Endothelial cell (in vitro differentiated cells): ENCODE measurements at places on chromosomes 6 and 20.

DNA sequence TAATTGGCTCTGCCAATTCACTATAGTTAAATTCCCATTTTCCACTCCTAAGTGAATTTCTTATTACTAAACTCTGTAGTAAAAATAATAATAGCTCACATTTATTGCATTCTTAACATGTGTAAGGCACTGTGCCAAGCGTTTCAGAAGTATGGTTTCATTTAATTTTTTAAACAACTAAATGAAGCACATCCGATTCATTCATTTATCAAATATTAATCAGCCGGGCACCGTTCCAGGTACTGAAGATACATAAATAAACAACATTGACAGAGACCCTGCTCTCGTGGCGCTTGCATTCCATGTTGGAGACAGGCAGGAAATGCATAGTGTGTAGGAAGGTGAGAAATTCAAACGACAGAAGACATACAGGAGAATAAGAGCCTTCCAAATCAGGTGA lies 423.2 kb upstream of the JARID2 start:
- no peak overlapping the region for H3K27ac ChIP-seq
- DNase-seq = no peak
- H3K27me3 ChIP-seq = peaks cover 2% of the 10 kb centered on the region
- H3K4me1 ChIP-seq = peaks cover 41% of the 10 kb centered on the region
- H3K36me3 ChIP-seq = no peaks in the 10 kb centered on the region

GRCh38 chr6:114096561-114097172 lies 125.7 kb upstream of the HDAC2 start:
- H3K36me3 ChIP-seq = no peaks in the 10 kb centered on the region
- no peaks in the 10 kb centered on the region for H3K4me1 ChIP-seq
- H3K27me3 ChIP-seq = no peaks in the 10 kb centered on the region
- H3K27ac ChIP-seq = no peak overlapping the region
- no peak overlapping the region for H3K4me3 ChIP-seq

DNA sequence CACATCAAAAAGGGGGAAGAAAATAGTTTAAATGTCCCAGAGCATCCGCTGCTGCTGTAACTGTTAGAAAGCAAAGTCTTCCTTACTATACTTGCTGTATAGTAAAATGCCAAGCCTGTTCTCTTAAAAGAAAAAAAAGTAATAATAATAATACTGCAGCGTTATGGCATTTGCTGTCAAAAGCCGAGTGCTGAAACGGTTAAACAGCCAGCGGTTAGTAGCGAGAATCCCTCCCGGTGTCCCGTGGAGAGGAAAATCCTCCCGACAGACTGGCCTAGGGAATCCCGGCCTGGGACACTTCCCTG lies 19.5 kb upstream of the NFATC2 start:
- no peaks in the 10 kb centered on the region for H3K36me3 ChIP-seq
- H3K27ac ChIP-seq = peak overlapping the region; percentile 85
- no peak for DNase-seq
- H3K4me3 ChIP-seq = peak overlapping the region; percentile 90
- H3K27me3 ChIP-seq = peaks cover 16% of the 10 kb centered on the region

DNA sequence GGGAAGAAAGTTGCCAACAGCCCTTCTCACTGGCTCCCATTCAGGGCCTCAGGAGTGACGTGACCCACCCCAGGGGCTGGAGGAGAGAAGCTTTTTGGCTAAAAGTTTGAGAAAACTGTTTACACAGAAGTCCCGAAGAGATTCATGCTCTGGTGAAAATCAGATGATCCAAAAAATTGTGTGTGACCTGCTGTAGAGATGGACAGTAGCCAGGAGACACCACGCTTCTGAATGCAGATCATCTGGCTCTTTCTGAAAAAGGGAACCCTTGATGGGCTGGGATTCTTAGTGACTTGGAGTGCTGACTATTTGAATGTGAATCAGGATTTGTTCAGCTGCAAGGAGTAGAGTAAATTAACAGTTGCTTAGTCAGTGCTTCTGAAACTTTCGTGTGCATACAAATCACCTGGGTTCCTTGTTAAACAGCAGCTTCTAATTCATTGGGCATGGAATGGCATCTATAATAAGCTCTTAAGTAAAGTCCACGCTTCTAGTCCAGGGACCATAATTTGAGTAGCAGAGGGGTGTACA lies 265.1 kb downstream of the PREX1 start:
- H3K36me3 ChIP-seq = peaks cover 7% of the 10 kb centered on the region
- H3K4me1 ChIP-seq = no peaks in the 10 kb centered on the region
- no peak for DNase-seq
- no peak overlapping the region for H3K4me3 ChIP-seq
- H3K27ac ChIP-seq = no peak overlapping the region

DNA sequence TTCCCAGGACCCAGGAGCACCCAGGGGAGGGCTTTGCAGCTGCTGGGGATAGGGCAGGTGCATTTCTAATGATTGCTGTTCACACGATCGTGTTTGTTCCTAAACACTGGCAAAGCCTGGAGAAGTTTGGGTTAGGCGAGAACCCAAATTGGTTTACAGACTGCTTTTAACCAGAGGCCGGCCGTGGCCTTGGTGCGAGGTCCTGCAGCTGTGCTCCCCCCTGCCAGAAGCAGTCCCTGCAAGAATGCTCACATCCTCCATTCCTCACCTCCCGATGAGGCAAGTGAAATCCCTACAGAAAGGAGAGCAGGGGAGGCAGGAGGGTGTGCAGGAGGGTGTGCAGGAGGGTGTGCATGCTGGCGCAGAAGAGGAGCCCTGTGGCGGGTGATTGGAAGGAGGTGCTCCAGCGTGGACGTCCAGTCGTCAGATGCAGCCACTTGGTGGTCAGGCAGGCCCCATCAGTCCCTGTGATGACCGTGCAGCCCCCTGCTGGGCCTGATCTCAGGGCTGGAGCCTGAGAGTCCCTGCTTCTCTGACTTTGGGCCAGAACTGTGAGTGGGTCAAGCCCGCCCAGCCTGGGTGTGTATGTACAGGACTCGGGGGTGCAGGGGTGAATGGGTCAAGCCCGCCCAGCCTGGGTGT lies 55.7 kb upstream of the FRMD1 start:
- no peak overlapping the region for H3K27ac ChIP-seq
- no peaks in the 10 kb centered on the region for H3K36me3 ChIP-seq
- peaks cover 5% of the 10 kb centered on the region for H3K27me3 ChIP-seq
- H3K4me1 ChIP-seq = peaks cover 17% of the 10 kb centered on the region

GRCh38 chr6:151445482-151445881 lies 6.4 kb downstream of the RMND1 start:
- H3K27me3 ChIP-seq = peaks cover 10% of the 10 kb centered on the region
- H3K4me3 ChIP-seq = no peak overlapping the region
- no peak for DNase-seq
- H3K27ac ChIP-seq = no peak overlapping the region
- H3K4me1 ChIP-seq = peaks cover 2% of the 10 kb centered on the region

- H3K4me1 ChIP-seq = no peaks in the 10 kb centered on the region
- no peak overlapping the region for H3K27ac ChIP-seq
- DNase-seq = no peak
- no peak overlapping the region for H3K4me3 ChIP-seq
- no peaks in the 10 kb centered on the region for H3K36me3 ChIP-seq
Observed at GRCh38 chr6:41836022-41836659, 48.6 kb downstream of the TOMM6 start.

- H3K36me3 ChIP-seq = no peaks in the 10 kb centered on the region
- H3K27me3 ChIP-seq = peaks cover 2% of the 10 kb centered on the region
- peaks cover 14% of the 10 kb centered on the region for H3K4me1 ChIP-seq
Observed at GRCh38 chr6:9409126-9409525, 973.8 kb upstream of the SLC35B3 start.

- H3K36me3 ChIP-seq = no peaks in the 10 kb centered on the region
- DNase-seq = peak; percentile 13
- no peaks in the 10 kb centered on the region for H3K27me3 ChIP-seq
- H3K4me3 ChIP-seq = no peak overlapping the region
- H3K4me1 ChIP-seq = peaks cover 13% of the 10 kb centered on the region
Observed at GRCh38 chr6:47413752-47414422, 63.7 kb upstream of the CD2AP start.

DNA sequence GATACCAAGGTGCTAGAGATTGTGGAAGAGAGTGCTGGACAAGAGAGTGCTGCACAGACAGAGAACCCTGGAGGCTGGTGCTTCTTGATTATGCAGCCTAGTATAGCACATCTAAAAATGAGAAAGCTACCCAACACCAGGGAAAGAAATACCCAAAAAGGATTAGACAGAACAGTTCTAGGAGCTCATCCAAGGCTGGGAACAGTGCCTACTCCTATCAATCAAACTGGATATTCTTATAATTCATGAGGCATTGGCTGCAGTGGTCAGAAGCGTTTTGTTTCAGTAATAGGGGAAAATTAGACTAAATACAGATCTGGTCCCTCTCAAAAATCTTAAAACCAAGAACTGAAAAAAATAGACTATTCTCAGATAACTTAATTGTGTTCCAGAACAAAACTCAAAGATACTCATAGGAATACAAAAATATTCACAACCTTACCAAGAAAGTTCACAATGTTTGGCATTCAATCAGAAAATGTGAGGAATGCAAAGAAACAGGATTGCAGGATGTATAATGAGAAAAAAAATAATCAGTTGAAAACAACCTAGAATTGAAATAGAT lies 222.9 kb downstream of the EPHA7 start:
- H3K4me3 ChIP-seq = no peak overlapping the region
- H3K27ac ChIP-seq = no peak overlapping the region
- H3K27me3 ChIP-seq = no peaks in the 10 kb centered on the region
- DNase-seq = no peak

DNA sequence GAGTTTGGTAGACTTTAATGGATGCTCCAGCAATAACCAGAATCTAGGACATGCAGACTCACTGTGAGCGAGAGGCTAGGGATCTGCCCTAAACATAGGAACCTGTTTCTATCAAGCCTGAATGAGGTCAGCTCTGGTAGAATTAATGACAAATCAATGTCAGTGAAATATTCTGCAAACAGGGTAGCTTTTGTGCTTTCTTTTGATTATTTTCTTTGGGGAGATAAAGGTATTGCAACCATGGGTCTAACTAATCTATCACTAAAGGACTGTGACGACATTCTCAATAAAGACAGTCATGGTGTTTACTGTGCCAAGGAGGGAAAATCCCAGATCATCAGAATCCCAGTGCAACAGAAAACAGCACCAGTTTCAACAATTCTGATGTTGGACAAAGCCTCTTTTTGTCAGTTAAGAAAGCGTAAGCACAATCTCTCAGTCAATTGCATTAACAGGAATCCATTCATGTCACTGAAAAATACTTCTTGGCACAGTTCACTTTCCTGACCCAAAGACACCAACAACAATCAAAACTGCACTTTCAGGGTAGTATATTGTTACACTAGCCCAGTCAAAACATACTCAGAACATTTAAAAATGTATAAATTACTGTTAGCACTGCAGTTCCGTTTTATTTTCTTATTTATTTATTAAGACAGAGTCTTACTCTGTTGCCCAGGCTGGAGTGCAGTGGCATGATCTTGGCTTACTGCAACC lies 36.8 kb upstream of the SMIM29 start:
- no peak for DNase-seq
- peaks cover 61% of the 10 kb centered on the region for H3K4me1 ChIP-seq

DNA sequence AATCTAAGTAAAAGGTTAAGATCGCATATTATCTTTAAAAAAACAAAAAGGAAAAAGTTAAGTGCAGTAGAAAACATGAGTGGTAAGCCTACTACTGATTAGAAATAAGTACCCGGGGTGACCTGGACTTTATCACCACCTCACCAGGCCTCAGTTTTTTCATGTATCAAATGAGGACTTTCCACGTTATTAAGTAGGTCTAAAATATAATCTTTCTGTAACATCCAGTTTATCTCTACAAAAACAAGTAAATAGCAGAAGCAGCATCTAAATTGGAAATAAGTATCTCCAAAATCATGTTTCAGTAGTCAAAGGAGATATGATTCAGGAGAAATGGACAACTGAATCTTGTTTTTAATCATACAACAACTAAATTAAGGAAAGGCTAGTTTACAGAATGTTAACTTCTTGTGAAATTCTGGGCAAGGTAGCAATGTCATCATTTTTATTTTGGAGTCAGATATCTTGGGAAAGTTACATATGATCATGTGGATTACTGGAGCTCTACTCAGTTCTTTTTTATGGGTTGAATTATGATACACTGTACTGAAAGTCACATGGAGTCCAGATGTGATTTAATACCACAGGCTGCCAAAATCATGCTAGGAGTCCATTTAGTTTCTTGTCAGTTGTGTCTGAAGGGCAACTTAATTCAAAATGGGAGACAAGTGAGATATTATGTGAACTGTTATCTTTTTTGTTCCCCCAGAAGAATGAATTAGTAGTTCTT lies 114.7 kb upstream of the PRL start:
- H3K4me1 ChIP-seq = peaks cover 15% of the 10 kb centered on the region
- no peak overlapping the region for H3K4me3 ChIP-seq
- no peak for DNase-seq

DNA sequence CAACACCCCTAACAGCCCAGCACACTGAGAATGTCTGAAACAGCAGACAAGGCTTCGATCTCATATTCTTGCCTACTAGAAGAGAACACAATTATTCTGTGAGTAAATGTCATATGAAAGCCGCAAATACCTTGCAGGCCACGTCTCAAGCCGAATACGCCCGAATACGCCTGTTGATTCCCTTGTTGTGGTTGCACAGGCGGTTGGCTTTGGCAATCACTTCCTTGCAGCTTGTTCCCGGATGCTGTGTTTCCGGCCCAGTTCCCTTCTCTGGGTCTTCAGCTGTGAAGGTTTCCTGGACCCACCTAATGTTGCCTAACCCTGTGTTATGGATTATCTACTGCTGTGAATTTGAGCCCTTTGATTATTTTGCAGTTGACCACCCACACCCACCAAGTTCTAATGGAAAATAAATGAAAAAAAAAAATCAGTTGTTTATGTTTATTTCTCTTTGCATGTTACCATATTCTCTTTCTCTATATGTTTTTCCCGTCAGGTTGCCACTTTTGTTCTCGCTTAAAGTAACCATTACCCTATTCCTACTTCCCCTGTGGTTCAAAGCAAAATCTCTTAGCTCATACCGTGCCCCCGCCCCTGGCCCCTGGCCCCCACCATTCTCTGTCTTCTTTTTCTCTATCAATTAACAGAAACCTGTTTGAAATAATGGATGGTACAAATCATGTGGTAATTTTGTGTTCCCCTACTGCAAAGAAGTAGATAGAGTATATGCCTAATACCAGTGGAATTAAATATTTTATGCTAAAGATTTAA lies 172.4 kb downstream of the ADGB start:
- peak overlapping the region; percentile 27 for H3K4me3 ChIP-seq
- H3K27ac ChIP-seq = peak overlapping the region; percentile 99
- peaks cover 34% of the 10 kb centered on the region for H3K4me1 ChIP-seq
- peak; percentile 77 for DNase-seq
- H3K27me3 ChIP-seq = peaks cover 2% of the 10 kb centered on the region
